Suppressor macrophage (primary cell): ENCODE measurements at places on chromosomes 7 and 10.

GRCh38 chr10:46024948-46025347, 5.5 kb downstream of the NCOA4 start:
- no peak for DNase-seq

DNA sequence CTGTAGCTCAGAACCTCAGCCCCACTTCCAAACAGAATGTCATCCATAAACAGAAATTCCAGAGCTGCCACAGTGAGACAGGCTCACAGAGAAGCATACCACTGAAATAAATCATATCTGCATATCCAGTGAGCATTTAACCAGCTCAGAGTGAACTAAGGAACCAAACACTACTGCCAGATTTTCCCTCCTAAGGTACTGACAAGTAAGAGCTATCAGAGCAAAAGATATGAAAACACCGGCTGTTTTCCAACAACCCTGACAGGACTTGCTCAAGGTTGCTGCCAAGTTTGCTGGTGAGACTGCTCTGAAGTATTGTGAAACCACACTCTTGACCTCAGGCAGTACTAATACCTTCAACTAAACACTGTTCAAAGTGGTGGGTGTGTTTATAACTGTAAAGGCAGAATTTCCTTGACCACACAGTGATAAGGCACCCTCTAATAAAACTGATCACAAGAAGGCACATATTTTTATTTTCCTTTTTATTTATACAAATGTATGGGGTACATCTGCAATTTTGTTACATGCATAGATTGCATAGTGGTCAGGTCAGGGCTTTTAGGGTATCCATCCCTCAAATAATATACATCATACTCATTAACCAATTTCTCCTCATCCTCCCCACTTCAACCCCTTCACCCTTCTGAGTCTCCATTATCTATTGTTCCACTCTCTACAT, 18.3 kb downstream of the SGMS1 start:
- peak; percentile 24 for DNase-seq

GRCh38 chr7:86978808-86979506, 80.5 kb downstream of the ELAPOR2 start:
- DNase-seq, result no peak

GRCh38 chr10:58781873-58782488, 269.3 kb downstream of the BICC1 start:
- peak; percentile 6 for DNase-seq

- no peak for DNase-seq
Observed at GRCh38 chr7:31432836-31433340, 81.0 kb upstream of the ITPRID1 start.

DNA sequence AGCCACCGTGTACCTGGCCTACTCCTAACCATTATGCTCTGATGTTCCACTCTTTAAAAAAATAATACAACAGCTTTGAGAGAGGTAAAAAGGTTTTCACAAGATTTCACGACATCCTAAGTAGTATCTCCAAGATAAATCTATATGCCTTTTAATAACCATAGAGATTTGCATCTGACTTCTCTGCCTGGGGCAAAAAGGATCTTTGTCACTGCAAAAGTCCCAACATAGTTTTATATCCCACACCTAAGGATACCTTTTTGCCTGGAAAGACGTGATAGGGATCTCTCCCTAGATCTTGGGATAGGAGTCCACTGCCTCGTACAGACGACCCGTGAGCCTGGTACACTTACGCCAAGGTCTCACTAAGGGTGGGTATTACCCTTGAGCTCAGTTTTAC, 31.4 kb upstream of the SVIL start:
- no peak for DNase-seq

DNA sequence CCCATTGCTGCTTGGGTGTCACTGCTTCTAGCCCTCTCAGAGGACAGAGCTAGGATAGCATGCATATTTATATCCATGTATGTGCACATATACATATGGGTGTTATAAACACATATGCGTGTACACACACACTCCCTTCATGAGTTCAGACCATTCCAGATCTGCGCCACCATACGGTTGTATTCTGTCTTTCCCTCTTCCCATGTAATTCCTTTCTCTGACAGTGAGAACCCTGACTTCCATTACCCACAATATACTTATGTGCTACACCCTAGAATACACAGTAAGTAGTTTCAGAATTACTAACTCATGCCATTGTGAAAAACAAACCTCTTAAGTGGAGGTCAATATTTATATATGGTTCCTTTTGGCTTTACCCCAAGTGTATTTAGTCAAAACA, 116.6 kb upstream of the SAMD8 start:
- no peak for DNase-seq

DNA sequence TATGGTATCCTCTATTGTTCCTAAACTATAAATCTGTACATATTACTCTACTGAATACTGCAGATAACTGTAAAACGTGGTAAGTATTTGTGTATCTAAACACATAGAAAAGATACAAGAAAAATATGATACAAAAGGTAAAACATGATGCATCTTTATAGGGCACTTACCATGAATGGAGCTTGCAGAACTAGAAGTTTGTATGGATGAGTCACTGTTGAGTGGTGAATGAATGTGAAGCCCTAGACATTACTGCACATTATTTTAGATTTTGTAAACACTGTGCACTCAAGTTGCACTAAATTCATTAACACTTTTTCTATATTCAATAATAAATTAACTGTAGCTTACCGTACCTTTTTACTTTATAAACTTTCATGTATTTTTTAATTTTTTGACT, 357.5 kb downstream of the ZWINT start:
- no peak for DNase-seq

- DNase-seq, result peak; percentile 19
Observed at GRCh38 chr10:116985611-116986010, 19.4 kb downstream of the SHTN1 start.
